ENCODE measurements at places on chromosomes 4 and X.

DNA sequence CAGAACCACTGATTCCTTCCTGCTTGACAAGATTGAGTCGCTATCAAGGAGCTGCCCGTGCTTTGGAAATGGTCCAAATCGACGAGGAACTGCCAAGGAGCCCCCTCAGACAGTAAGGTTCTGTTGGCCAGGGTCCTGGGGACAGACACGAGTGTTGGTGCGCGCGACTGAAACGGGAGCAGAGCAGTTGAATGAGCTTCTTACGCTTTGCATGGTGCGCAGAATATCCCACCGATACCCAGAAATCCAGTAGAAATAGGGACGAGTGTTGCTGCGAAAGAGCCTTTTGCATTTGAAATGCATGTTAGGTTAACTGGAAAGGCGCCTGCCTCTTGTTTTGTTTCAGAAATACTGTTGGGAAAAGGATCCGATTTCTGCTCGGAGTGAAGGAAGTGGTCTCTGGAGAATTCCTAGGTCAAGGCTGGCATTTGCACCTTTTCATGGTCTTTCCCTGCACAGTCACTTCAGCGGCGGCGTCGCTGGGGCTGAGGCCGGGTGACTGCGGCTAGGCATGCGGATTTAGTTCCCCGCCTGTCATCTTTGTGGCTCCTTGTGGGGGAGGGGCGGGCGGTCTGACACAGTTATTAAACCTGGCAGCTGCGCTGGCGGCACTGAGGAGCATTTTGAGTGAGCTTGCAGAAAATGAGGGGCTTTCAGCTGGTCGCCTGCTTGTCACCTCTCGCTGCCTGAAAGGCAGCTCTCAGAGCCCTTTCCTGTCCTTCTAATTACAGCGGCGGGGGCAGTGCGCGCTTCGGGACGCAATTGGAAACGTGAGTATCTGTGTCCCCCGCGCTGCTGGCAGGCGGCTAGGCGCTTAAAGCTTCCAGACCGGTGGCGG lies 51.5 kb upstream of the TRIM2 start:
- no peak for DNase-seq

- DNase-seq: no peak
Measured at GRCh38 chrX:106780264-106780663, 22.2 kb upstream of the TBC1D8B start.

DNA sequence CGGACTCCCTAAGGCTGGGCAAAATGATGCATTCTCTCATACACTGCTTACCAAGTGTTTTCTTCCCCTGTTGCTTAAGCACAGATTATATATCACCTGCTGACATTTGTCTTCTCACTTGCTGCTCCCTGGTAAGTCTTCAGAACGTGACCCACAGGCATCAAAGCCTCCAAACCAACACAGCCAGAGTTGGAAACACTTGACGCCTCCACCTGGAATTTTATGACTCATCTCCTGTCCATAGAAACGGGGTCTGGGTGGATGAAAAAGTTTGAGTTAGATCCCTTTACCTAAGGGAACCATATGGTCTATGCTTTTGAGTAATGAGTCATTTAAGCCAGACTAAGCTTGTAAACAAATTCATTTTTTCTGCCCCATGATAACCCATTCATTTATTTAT lies 251.6 kb downstream of the USP46 start:
- DNase-seq: no peak

- DNase-seq: no peak
Measured at GRCh38 chrX:129718676-129719075, 20.1 kb upstream of the XPNPEP2 start.

DNA sequence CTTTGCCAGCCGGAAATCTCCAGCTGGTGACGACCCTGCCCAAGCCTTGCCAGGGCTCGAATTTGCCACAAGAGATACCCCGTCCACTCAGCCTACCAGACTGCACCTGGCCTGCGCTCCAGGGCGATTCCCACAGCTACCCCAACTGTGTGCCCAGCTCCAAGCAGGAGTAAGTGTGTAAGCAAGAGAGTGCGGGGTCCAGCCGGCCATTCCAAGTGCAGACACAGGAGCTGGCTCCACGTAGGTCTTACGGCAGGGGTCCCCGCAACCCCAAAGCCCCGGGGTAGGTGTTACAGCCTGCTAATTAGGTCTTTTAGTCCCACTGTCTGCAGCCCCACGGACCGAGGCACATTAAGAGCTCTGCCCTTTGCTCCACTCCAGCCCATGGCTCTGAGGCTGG lies 1305.2 kb downstream of the ARAP2 start:
- no peak for DNase-seq

DNA sequence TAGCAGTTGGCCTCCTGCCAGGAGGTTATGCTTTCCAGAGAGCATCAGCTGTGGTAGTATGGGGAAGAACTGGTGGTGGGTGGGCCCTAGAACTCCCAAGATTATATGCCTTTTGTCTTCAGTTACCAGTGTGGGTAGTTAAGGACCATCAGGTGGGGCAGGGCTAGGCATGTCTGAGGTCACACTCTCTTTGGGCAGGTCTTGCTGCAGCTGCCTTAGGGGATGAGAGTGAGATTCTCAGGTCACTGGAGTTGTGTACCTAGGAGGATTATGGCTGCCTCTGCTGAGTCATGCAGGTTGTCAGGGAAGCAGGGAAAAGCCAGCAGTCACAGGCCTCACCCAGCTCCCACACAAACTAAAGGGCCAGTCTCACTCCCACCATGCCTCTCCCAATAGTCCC lies 172.9 kb upstream of the GYPA start:
- DNase-seq: no peak

DNA sequence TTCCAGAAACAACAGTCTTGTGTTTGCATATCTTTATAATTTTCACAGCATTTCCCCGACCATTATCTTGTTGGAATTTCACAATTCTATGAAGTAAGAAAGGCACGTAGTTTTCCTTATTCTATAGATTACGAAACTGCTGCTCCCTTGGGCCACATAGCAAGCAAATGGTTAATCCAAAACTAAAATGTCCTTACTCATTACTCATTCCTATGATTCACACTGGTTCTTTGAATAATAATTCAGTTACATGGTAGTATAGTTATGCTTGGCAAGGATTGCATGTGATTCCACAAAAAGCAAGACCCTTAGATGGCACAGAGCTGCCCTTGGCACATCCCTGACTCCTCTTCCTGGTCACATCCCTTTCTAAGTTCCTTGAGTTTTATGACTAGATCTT lies 51.2 kb downstream of the OR13H1 start:
- DNase-seq: no peak

GRCh38 chr4:171117457-171117856 lies 695.7 kb upstream of the GALNTL6 start:
- no peak for DNase-seq

- DNase-seq: no peak
Measured at GRCh38 chr4:145909773-145910172, 28.9 kb downstream of the ZNF827 start.

Data from vagina (tissue), 2 donors.